ENCODE measurements at places on chromosomes 3 and 15.

DNA sequence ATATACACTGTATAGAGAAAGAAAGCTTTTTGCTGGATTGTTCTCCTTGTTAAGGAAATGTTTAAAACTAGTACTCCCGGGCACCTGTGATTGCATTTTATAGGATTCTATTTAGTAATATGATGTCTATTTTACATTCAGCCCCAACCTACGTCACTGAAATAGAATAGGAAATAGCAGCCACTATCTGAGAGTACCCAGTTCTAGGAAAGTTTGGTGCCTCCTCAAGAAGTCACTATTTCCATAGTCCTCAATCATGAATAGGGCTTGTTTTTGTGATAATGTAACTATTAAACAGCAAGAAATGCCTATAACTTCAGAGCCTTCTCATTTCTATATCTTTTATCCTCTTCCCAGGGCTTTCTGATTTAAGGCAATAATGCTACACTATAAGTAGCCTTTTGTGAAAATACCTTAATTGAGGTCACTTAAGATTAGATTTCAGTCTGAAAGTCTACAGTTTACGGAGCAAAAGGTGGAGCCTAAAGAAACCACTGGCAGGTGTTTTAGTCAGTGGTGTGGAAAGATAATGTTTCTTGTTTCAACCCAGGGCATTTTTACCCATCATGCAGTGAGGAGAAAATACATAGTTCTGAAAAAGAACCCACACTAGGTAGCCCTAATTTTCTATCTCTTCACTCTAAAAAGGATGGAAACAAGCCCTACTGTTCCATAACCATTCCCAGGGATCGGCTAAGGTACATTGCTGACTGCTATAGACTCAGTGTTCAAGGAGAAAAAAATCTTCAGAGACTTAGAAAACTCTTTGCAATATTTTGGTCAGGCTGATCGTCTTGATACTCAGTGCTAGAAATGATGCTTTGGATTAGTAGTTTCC, 38.7 kb downstream of the TIGIT start:
- DNase-seq: no peak

DNA sequence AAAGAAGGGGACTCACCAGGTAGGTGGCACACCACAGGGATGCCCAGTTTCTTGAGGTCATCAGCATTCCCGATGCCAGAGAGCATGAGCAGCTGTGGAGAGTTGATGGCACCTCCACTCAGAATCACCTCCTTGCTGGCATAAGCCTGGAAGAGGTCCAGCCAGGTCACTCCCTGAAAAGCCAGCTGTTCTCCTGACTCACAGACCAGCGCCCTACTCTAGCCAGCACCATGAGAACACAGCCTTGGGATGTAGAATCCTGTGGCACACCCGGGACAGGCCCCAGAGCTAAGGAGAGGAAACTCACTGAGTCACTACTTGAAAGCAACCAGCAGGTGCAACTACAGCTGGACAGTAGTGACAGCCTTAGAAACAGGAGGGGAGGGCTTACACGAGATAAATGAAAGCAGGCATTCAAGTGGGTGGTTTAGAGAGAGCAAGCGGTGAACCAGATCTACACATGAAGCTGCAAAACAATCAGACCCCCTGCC, 24.5 kb downstream of the CHDH start:
- no peak for DNase-seq

DNA sequence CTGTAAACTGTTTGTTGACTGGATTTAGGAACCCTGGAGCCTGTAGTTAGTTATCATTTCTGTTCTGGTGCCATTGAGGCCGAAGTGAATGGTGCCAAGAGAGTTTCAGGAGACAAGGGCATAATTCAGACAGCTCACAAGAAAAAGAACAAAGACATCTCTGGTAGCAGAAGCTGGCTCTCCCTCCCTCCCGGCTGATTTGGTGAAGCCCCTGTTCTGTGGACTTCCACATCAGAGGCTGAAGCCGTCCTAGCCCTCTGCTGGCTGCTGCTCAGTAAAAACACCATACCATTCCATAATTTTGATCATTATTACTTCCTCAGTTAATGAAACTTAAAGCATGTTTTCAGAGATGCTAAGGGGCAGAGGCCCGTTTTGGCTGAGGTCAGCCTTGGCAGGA, 381.2 kb upstream of the WNT5A start:
- no peak for DNase-seq

- no peak for DNase-seq
Observed at GRCh38 chr3:144942093-144942837, 970.6 kb downstream of the DIPK2A start.

GRCh38 chr15:95327183-95327525, 1003.3 kb upstream of the NR2F2 start:
- no peak for DNase-seq

DNA sequence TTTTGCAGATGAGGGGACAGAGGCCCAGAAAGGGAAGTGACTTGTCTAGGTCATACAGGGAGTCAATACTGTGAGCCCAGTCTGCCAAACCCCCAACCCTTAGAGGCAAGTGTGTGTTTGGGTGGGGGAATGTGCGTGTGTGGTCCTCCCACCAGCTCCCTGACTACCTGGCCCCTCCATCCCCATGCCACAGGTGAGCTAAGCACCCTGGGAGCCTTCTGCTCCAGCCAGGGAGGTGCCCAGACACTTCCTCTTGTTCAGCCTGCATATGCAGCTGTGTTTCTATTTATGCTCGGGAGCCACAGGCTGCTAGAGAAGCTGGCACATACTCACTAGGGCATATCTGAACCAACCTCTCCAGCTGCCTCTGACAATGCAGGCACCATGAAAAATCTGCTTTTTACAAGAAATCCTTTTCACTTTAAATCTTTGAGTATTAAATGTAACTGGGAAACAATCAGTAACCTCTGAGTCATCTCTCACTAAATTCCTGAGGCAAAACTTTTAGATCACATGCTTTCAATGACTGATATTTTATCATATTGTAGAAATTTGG, 20.7 kb downstream of the TBC1D2B start:
- DNase-seq: no peak

GRCh38 chr15:93881310-93881709, 350.1 kb upstream of the MCTP2 start:
- DNase-seq: no peak

DNA sequence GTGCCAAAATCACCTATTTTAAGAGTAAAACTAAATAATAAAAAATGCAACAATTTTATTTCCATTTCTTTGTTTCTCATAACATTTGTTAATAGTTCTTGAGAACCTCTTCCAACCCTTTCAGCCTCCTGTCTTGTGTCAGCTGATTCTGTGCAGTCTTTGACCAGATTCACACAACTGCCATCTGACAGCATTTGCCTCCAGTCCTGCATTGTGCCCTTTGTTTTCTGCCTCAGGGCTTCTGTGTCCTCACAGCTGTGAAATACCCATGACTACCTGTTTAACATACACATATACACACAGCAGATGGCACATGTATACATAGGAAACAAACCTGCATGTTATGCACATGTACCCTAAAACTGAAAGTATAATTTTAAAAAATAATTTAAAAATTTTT, 13.2 kb upstream of the CNTN6 start:
- DNase-seq: no peak

GRCh38 chr3:167481164-167481563, 7.3 kb upstream of the SERPINI2 start:
- DNase-seq: no peak

- DNase-seq: no peak
Observed at GRCh38 chr3:69690-70089, 126.9 kb upstream of the CHL1 start.

DNA sequence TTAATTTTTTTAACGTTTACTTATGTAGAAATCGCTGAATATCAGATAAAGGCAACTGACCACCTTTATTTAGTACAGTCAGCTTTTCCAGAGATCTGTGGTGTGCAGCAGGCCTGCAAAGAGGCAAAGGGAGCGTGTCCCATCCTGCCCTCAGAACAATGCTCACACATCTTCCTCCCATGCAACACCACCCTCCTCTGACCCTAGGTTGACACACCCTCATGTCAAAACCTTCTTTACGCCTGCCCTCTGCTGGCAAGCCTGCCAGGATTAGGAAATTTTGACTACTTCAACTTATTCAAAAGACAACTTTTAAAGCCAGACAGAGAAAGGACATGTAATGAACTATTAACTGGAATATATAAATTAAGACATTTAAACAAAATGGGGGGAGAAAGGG, 513.7 kb downstream of the FOXP1 start:
- peak; percentile 67 for DNase-seq
